ENCODE measurements at places on chromosomes 7 and 10. TPM values are rescaled to one million over a fixed set of nuclear protein-coding genes. Genes with fewer than 3 reads are reported as not detected.

TFEC gene
- total RNA-seq, result under 0.01 TPM

SEMA4G gene
- 1.8 TPM for total RNA-seq

CDK5 gene
- total RNA-seq, result 25.9 TPM

LRRC17 gene
- total RNA-seq, result 12.6 TPM

C10orf95 gene
- under 0.01 TPM for total RNA-seq

SLC26A4 gene
- 0.50 TPM for total RNA-seq

GRCh38 chr10:34514290-34514689 lies 300.8 kb downstream of the PARD3 start:
- H3K27ac ChIP-seq, result no peak overlapping the region
- no peaks in the 10 kb centered on the region for H3K36me3 ChIP-seq
- no peak overlapping the region for H3K4me3 ChIP-seq
- H3K4me1 ChIP-seq, result no peaks in the 10 kb centered on the region
- no peaks in the 10 kb centered on the region for H3K27me3 ChIP-seq
- DNase-seq, result no peak

DNA sequence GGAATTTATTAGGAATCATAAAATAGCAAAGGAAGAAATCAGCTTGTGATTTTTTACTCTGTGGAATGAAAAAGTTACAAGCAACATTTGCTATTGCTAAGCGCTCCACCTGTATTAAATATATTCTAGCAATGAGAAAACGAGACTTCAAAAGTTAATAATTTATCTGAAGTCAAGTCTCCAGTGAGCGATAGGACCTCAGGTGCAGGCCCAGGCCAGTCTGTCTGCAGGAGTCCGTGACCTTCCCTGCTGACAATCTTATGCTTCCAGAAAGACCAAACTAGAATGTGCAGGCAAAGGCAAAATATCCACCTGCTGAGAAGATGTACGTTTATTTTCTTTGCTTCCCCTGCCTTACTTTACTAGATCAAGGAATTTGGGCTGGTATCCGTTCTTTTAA lies 22.7 kb downstream of the MRC1 start:
- no peak for DNase-seq
- peaks cover 6% of the 10 kb centered on the region for H3K4me1 ChIP-seq
- no peak overlapping the region for H3K27ac ChIP-seq
- H3K36me3 ChIP-seq, result no peaks in the 10 kb centered on the region
- no peak overlapping the region for H3K4me3 ChIP-seq

DNA sequence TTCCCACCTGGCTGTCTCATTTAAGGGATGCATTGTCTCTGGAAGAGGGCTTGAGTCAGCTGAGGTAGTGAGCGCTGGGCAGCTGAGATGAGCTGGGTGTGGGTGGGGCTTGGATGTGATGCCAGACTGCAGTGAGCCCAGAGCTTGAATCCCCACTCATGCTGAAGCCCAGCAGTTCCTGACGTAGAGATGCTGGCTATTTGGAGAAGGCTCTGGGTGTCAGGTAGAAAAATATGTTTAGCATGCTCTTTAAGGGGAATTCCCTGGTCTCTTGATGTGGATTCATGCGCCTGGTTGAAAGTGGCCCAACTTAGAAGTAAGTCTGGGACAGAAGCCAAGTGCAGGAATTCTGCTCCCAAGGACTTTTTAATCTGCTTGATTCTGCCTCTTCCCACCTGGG lies 241.5 kb upstream of the IGFBP3 start:
- H3K27me3 ChIP-seq, result no peaks in the 10 kb centered on the region
- peak; percentile 81 for DNase-seq
- H3K4me1 ChIP-seq, result no peaks in the 10 kb centered on the region
- no peak overlapping the region for H3K27ac ChIP-seq

DNA sequence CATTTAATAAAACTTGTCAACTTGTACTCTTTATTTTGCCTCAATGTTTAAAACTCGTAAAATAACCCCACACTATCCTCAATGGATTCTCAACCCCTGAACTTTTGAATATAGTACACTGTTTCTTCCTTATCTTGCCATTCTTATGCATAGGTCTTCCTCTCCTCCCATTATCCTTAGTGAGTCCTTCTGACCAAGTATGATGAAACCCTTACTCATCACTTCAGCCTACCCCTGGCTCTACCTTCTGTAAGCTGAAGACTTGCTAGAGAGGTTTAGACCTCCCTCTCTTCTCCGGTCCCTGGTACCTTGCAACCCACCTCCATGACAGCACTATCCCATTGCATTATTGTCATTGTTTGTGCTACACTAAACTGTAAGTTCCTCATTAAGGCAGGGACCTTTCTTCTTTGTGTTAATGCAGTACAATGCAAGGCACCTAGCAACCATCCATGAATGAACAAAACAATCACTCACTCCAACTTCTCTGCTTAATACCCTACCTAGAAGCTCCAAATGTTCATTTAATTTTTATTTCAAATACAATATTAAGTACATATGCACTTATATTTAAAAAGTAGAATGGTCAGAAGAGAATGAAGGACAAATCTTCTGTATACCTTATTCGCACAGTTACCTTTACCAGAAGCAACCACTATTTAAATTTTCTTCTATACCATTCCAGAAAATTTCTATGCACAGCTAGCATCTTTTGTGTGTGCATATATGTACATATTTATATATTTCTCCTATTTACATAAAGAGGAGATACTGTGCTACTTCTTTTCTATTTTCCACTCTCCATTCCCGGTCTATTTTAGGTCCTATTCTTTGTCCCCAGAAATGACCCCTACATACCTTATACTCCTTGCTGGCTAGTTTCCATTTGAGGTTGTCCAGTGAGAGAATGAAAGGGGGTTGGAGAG lies 77.5 kb downstream of the SLC16A9 start:
- no peaks in the 10 kb centered on the region for H3K36me3 ChIP-seq
- no peak overlapping the region for H3K27ac ChIP-seq
- H3K27me3 ChIP-seq, result no peaks in the 10 kb centered on the region
- peak; percentile 19 for DNase-seq
- no peaks in the 10 kb centered on the region for H3K4me1 ChIP-seq
- no peak overlapping the region for H3K4me3 ChIP-seq

DNA sequence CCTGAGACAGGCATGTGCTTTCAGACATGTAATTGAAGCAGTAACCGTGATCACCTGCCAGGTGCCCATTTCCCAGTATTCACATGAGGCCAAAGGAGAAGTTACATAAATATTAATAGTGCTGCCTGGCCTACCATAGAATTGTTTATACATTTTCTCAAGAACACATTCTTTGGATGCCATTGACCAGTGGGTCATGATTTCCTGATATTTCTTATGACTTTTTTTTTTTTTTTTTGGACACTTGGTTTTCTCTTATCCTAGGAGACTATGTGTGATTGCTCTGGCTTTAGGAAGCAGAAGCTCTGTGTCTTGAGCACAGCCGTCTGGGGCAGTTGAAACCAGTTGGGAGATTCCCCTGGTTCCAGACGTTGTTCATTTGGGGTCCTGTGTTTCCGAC lies 143.9 kb upstream of the NPS start:
- H3K4me1 ChIP-seq, result peaks cover 2% of the 10 kb centered on the region
- H3K36me3 ChIP-seq, result no peaks in the 10 kb centered on the region
- peak; percentile 59 for DNase-seq
- no peaks in the 10 kb centered on the region for H3K27me3 ChIP-seq
- no peak overlapping the region for H3K27ac ChIP-seq
- no peak overlapping the region for H3K4me3 ChIP-seq

DNA sequence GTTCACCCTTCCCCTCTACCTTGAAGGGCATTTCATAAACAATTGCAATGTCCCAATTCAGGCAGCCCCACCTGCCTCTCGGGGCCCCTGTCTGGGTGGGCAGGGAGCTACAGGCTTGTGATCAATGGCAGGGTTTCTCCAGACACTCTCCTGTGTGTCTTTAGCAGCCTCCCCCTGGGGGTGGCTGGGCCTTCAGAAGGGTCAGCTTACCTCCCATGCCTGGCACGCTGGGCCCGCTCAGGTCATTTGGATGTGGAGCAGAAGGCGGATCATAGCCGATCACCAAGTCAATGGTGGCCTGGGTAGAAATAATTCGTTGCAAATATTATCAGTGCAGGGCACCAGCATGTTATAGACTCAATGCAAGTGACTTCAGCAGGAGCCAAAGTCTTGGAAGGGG lies 56.3 kb downstream of the MYOF start:
- no peak for DNase-seq
- H3K36me3 ChIP-seq, result peaks cover 16% of the 10 kb centered on the region
- H3K27ac ChIP-seq, result no peak overlapping the region
- no peaks in the 10 kb centered on the region for H3K27me3 ChIP-seq
- peaks cover 10% of the 10 kb centered on the region for H3K4me1 ChIP-seq
- H3K4me3 ChIP-seq, result no peak overlapping the region

DNA sequence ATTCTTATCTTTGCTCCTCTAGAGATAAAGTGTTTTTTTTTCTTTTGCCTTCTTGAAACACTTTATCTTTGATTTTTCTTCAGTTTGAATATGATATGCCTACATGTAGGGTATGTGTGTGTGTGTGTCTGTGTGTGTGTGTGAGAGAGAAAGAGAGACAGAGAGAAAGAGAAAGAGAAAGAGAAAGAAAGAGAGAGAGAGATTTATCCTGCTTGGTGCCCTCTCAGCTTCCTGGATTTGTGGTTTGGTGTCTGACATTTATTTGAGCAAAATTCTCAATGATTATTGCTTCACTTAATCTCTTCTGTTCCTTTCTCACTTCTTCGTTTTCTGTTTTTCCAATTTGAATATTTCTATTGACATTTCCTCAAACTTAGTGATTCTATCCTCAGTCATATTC lies 60.3 kb downstream of the RAB18 start:
- H3K4me3 ChIP-seq, result no peak overlapping the region
- no peak for DNase-seq
- H3K4me1 ChIP-seq, result no peaks in the 10 kb centered on the region
- H3K27me3 ChIP-seq, result no peaks in the 10 kb centered on the region
- no peak overlapping the region for H3K27ac ChIP-seq

DNA sequence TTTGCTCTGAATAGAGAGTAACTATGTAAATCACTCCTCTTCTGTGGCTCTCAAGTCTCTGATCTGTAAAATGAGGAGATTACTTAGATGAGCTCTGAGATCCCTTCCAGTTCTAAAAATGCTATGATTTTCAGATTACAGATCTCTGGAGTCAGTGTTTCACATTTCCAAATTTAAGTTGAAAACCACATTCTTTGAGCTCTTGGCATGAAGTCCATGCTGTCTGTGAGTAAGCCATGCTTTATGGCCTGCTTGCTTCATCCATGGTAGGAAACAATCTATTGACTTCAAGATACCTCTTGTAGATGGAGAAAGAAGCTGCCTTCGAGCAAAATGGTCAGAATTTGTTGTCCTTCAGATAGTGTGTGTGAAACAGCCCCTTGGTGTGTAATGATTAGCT lies 64.9 kb downstream of the CELF2 start:
- H3K27me3 ChIP-seq, result no peaks in the 10 kb centered on the region
- H3K4me1 ChIP-seq, result no peaks in the 10 kb centered on the region
- peak; percentile 3 for DNase-seq
- H3K4me3 ChIP-seq, result no peak overlapping the region
- no peaks in the 10 kb centered on the region for H3K36me3 ChIP-seq

DNA sequence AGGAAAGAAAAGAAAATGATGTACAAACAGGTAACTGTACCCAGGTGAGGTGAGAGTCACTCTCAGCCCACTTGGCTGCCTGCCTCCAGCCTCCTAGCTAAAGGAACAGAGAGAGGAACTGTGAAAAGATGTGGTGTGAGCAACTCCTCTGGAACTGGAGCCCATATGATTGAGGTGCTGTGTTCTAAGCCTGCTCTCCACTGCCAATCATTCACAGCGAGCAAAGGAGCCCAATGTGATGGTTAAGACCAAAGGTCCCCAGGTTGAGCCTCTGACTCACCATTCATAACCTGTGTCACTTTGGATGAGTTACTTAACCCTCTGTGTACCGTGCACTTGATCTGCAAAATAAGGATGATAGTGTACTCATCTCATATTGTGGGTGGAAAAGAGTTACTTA lies 868.1 kb upstream of the AUTS2 start:
- no peaks in the 10 kb centered on the region for H3K27me3 ChIP-seq
- H3K36me3 ChIP-seq, result no peaks in the 10 kb centered on the region
- H3K27ac ChIP-seq, result no peak overlapping the region
- no peaks in the 10 kb centered on the region for H3K4me1 ChIP-seq

GRCh38 chr10:23870651-23871610 lies 338.0 kb upstream of the KIAA1217 start:
- no peak overlapping the region for H3K4me3 ChIP-seq
- no peak for DNase-seq
- no peaks in the 10 kb centered on the region for H3K36me3 ChIP-seq

GRCh38 chr7:158414486-158414961 lies 173.1 kb downstream of the PTPRN2 start:
- H3K36me3 ChIP-seq, result no peaks in the 10 kb centered on the region
- H3K27ac ChIP-seq, result no peak overlapping the region
- no peaks in the 10 kb centered on the region for H3K27me3 ChIP-seq

DNA sequence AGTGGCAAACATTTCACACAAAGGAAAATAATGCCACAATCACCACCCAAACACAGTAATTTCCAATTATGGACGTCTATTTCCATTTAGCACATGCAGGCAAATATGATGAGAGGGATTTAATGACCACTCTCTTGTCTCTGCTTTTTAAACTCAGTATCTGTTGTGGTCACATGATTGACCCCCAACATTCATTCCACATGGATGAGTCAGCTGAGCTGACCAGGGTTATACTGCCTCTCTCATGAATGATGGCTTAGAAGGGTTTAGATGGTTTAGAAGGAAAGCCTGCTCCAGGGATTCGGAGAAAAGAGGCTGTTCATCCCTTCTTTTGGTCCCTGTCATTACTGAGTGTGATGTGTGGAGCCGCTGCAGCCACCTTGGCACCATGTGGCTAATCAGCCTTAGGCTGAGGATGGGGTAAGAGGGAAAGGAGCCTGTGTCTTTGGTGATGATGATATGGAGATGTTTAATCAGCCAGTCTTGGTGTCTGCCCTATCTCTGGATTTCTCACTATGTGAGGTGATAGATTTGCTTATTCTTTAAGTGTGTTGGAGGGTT lies 38.2 kb upstream of the JAKMIP3 start:
- no peak overlapping the region for H3K4me3 ChIP-seq
- no peak overlapping the region for H3K27ac ChIP-seq
- DNase-seq, result peak; percentile 22
- no peaks in the 10 kb centered on the region for H3K4me1 ChIP-seq
- H3K36me3 ChIP-seq, result no peaks in the 10 kb centered on the region
